ENCODE measurements at places on chromosomes 12 and 14.
A peak's percentile ranks its signal among the peaks of the same experiment; 100 is the strongest.

- DNase-seq: no peak
Observed at GRCh38 chr12:21324551-21324950, 10.2 kb downstream of the SLCO1A2 start.

- no peak for DNase-seq
Observed at GRCh38 chr14:29521526-29522137, 406.0 kb downstream of the PRKD1 start.

DNA sequence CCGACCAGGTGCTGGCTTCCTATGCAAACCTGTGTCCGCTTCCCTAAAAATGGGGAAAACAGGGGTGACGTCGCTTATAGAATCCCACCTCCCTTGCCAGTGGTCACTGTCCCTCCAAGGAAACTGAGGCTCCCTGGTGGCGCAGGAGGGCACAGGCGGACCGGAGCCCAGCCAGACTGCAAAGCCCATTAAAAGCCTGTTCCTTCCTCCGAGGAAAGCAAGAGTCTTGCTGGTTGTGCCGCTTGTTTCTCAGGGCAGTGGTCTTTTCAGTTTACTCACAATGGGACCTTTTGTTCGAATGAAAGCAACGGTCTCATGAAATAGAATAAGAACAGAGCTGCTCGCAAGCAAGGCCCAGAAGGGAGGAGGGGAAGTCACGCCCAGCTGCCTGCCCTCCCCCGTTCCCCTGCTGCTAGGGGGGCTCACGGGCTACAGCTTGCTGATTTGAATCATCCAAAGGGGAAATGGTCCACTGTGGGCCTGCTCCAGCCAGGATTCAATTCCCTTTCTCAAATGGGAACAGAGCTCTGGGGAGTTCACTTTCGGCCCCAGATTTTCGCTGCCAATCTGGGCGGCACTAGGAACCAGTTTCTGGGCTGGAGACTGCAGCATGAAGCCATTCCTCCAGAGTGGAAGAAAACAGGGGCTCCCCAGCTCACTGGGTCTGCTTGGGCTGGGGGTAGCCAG, 4.6 kb upstream of the SELPLG start:
- no peak for DNase-seq

DNA sequence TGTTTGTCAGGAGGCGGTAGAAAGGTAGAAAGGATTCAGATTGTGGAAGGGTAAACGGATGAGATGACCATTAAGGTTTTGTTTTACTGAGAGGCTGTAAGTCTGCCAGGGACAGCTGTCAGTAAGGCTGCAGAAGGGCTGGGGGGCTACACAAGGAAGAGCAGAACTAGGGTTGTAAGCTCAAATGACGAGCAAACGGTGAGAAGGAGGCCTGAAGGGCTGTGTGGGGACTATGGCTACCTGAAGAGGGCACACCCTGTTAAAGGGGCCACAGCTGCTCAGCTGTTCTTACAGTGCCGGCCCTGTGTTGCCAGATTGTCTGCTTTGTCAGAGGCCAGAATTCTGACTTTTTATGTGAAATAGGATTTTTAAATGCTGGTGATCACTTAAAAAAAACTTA, 19.1 kb downstream of the VASH1 start:
- DNase-seq: no peak

GRCh38 chr14:56899829-56900228, 89.5 kb upstream of the OTX2 start:
- DNase-seq: no peak

GRCh38 chr12:11728154-11728755, 78.8 kb downstream of the ETV6 start:
- DNase-seq: no peak

DNA sequence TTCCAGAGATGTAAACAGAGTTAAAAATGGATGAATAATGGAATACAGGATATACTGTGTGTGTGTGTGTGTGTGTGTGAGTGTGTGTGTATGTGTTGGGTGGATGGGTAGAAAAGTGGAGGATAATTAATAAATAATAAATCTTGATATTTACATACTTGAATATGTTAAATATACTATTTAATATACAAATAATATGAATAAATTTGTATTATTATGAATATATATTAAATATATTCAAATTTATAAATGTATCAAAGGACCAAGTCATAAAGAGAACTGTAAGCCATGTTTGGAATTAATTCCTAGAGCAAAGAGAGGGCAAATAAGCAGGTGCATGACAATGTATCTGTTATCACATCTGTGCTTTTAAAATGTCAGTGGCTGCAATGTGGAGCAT, 225.3 kb downstream of the ALG10B start:
- no peak for DNase-seq

DNA sequence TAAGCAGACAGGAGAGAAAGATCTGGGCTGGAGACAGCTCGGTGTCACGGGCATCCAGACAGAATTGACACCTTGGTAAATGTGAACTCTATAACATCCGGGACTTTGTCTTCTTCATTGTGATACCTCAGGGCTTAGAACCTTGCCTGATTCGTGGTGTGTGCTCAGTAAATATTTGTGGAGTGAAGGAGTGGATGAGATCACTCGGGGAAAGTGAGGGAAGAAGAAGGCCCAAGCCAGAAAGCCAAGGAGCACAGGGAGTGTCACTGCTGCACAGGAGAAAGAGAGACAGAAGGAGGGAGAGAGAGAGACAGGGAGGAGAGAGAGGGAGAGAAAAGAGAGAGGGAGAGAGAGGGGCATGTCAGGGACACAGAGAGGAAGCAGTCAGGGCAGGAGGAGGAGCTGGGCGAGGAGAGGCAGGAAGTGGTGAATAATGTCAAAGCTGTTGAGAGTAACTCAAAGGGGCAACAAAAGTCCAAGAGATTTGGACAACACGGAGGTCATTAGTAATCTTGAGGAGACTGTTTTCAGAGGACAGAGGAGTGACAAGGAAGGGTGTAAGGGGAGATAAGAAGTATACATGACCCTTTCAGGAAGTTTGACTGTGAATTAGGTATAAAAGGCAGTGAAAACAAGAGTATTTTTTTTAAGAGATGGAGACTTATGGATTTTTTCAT, 141.6 kb upstream of the MAX start:
- DNase-seq: no peak

- no peak for DNase-seq
Observed at GRCh38 chr14:105397350-105397931, 897 bp upstream of the TEX22 start.

GRCh38 chr14:90981636-90982035, 78.8 kb downstream of the RPS6KA5 start:
- DNase-seq: no peak

- no peak for DNase-seq
Observed at GRCh38 chr12:9669534-9669933, at the start of gene CLEC2D. TSS of gene CLEC2D (plus strand) at chr12:9669713. CDS start at chr12:9669735, 22 bp downstream.

GRCh38 chr14:50559990-50560930, at the start of gene ATL1:
TSS of gene ATL1 (plus strand) at chr14:50560145. CDS start at chr14:50560266, 121 bp downstream.
- DNase-seq: peak; percentile 18

GRCh38 chr14:35416108-35416750, 11.7 kb upstream of the NFKBIA start:
- DNase-seq: peak; percentile 69

DNA sequence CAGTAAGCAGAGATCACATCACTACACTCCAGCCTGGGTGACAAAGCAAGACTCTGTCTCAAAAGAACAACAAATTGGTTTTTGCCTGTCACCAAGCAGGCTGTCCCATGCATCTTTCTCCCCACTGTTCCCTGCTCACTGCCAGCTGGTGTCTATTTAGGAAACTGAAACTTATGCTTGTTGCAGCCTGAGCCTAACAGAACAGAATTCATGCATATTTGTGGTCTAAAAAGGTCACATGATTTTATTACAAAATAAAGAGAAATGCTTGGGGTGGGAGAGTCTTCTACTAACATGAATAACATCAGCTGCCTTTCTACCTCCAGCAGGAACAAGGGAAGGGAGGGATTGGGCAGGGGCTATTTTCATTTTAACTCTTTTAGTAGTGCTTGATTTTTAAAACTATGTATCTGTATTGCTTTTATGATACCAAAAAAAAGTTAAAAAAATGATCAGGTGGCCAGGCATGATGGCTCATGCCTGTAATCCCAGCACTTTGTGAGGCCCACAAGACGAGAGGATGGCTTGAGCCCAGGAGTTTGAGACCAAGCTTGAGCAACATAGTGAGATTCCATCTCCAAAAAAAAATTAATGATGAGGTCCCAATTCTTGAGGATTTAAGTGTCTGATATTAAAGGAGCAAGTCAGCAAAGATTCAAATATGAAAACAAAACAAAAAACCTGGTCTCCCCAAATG, 923 bp downstream of the STAT2 start:
- DNase-seq: no peak

GRCh38 chr12:72270961-72271360, 1.2 kb upstream of the TRHDE start:
- no peak for DNase-seq

GRCh38 chr12:113071135-113072112, 14.9 kb downstream of the DTX1 start:
- no peak for DNase-seq

DNA sequence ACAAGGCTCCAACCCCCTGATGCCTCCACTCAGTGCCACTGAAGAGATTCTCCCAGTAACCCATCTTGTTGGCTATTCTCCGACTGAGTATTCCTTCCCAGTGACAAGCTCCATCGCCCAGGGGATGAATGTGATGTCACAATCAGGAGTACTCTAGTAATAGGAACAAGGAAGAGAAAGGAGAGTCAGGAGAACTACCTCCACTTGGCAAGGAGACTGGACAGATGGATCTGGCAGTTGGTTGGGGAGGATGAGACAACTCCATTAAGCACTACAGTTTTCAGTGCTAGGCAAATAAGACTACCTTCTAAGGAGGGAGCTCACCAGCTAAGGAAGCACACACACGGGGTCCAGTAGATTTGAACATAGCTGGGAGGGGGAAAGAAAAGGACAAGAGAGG, 5.3 kb downstream of the RNF41 start:
- no peak for DNase-seq

- no peak for DNase-seq
Observed at GRCh38 chr12:27821259-27821973, 41.4 kb upstream of the MANSC4 start.

- DNase-seq: no peak
Observed at GRCh38 chr14:38556252-38556651, 300.4 kb upstream of the CLEC14A start.

- DNase-seq: no peak
Observed at GRCh38 chr12:14613718-14614117, 46.0 kb upstream of the PLBD1 start.

GRCh38 chr12:47307680-47308399, 228.1 kb upstream of the AMIGO2 start:
- DNase-seq: peak; percentile 11

DNA sequence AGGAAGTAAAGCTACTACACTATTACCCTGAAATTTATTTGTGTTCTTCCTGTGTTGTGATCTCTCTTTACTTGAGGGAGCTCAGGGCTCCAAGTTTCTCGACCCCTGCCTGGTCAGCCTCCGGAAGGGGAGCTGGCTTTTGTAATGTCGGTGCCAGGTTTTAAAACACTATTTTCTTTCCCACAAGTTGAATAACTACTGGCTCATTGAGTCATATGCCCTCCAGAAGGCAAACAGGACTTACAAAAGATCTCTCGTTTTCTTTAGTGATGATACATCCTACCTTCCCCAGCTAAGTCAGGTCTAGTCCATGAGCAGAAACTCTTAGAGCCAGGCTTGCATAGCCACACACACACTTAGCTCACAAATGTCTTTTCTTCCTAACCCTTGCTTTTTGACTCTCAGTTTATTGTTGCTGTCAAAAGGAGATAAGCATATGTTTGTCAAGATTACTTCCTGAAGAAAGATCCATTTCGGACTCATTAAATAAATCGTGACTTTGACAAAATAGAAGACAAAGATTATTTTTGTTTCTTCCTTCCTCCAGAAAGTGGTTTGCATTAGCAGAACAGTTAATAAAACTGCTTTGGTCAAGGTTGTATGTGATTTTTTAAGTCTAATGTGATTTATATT, 209.8 kb upstream of the FLRT2 start:
- no peak for DNase-seq

GRCh38 chr12:40351976-40352375, 127.2 kb downstream of the LRRK2 start:
- no peak for DNase-seq

DNA sequence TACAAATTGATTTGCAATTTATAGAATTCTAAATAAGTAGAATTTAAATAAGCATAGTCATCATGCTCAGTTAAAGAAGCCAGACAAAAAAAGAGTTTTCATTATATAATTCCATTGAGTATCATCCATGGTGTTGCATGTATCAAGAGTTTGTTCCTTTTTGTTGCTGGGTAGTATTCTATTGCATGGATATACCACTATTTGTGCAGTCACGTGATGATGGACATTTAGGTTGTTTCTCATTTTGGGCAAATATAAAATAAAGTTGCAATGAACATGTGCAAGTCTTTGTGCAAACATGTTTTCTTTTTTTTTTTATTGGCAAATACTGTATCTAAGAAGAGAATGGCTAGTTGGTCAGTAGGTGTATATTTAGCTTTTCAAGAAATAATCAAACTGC, 186.2 kb upstream of the FRMD6 start:
- no peak for DNase-seq

- DNase-seq: no peak
Observed at GRCh38 chr14:20144820-20145219, 6.2 kb downstream of the OR4N5 start.

GRCh38 chr12:93061473-93062419, 132.7 kb upstream of the EEA1 start:
- no peak for DNase-seq

DNA sequence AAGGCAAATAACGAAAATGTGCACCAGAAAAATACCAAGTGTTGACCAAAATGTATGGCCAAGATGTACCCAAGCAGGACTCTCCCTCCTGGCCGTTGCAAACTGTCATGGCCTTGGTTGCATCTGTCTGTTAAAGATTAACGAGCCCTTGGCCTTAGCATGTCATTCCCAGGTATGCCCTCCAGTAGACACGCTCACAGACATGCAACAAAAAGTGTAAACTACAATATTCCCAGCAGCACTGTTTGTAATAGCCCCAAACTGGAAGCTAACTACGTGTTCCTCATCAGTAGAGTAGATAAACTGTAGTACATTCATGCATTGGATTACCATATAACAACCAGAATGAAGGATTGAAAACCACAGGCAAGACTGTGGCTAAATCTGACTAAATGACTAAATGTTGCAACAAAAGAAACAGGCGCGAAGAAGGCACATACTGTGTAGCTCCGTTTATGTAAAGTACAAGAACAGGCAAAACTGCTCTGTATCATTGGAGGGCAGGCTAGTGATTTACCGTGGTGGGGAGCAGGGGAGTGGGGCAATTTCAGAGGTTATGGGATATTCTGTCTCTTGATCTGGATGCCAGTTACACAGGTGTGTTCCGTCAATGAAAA, 232.8 kb upstream of the DIO3 start:
- no peak for DNase-seq

DNA sequence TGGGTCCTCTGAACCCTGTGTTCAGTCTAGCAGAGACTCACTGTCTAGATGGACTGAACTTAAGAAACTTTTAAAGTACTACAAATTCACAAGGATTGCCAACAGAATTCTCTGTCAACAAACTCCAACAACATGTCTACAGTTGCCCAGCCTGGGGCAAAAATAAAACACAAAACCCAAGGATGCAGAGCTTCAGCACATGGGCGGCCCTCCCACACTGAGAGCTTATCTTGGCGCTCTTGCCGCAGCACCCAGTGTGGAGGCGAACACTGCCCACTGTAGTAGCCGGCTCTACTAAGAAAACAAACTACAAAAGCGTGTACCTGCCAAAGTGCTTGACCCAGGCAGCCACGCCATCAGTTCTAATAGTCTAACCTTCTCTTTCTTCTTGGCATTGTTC, 66.7 kb downstream of the PTPN21 start:
- no peak for DNase-seq

- DNase-seq: no peak
Observed at GRCh38 chr12:75341873-75342272, 7.4 kb downstream of the GLIPR1L1 start.

Measured in T-helper 17 cell (primary cell).